ENCODE measurements at places on chromosomes 2 and 18.

GRCh38 chr2:216855605-216856004, 4.3 kb downstream of the TNP1 start:
- no peak for DNase-seq

DNA sequence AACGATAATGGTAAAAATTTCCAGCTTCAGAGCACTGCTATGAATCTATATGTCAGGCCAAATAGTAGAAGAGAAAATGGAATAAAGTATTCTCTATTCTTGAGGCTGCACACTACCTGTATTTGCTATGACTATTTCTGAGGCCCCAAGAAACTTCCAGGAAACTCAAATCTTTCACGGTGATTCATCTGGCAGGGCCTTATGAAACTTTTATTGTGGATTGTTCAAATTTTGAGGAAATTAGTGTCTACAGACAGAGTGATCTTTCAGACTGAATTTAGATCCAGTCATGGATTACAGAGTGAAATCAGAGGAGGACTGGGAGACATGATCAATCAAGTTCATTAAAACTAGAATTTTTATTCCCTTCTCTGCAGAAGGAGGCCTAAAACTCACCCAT, 4.1 kb upstream of the VSNL1 start:
- DNase-seq = no peak

GRCh38 chr2:134361648-134362047, 107.8 kb downstream of the MGAT5 start:
- DNase-seq = no peak

DNA sequence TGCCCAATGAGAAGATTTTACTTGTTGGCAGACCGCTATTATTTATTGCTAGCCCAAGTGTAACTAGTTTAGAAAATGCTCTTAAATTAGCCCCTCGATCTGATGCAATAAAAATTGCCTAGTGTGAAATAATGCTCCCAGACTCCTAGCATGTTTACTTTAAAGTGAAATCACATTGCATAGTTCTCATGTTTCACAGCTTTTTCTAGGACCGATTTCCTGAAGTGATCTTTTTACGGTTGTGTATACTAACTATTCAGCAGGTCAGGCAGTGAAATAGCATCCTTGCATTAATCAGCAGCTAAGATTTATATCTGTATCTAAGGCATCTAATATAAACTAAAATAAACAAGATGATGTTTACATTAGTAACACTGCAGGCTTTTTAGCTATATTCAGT, 52.4 kb downstream of the PMS1 start:
- DNase-seq = no peak

GRCh38 chr2:23293063-23293462, 91.9 kb upstream of the KLHL29 start:
- DNase-seq = no peak

- DNase-seq = no peak
Measured at GRCh38 chr2:17940091-17940630, 61.7 kb downstream of the KCNS3 start.

DNA sequence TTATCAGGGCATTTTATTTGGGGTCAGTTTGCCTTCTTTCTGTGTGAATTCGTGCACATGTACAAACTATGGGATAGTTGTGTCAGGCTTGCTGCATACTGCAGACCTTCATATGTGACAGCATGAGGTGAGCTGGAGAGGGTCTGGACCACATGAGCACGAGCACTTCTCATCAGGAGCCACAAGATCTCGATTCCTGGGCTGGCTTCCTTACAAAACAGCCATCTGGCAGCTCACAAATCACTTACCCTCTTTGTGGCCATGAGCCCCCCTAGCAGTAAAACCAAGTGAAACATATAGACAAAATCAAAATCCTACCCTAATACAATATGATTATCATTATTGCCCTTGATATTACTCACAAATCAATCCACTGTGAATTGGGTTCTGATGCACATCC, 121.2 kb downstream of the MTCL1 start:
- no peak for DNase-seq

GRCh38 chr2:11466307-11467128, 557 bp upstream of the E2F6 start:
- no peak for DNase-seq

DNA sequence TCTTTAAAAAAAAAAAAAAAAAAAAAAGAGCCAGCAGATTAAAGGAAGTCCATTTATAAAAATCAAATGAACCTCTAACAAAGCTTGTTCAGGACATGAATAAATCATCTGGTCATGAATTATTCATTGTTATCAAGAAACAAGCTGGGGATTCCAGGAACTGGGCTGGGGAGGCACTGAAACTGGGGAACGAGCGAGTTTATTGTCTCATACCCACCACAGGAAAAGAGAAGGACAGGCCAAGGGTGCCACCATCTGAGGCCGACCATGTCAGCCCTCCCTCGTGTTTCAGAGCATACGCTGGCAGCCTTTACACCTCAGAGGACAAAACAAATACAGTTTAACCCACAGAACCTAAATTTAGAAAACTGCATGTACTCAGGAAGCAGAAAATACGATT, 164.2 kb downstream of the VWC2L start:
- DNase-seq = no peak

DNA sequence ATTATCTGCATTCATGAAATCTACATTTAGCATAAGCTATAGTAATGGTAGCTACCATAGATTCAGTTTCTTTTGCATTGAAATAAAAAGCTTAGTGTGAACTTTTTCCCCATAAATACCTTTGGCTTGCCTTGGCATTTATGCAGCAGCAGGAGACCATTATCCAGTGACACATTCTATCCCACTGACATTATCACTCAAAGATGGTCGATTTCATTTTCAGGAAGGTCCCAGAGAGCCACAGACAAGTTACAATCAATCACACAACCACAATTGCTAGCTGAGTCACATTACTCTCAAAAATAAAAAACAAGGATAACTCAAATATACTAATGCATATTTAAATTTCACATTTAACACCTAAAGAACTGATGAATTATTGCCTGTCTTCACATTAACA, 512.7 kb upstream of the CDH2 start:
- DNase-seq = no peak

DNA sequence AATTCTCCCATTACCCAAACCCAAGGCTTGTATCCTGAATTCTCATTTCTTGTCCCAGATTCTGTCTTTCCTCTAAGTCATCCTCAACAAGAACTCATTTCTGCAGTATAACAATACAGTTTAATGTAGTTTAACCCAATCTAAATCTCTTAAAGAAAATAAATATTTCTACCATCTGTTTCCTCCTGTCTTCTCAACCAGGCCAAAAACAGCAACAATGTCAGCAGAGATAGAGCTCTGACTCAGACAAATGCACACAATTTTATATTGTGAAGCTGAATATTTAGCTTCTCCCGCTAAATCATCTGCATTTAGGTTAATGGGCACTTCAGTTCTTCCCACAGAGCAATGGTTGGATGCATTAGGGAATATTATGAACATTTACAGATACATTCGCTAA, 35.7 kb upstream of the KYNU start:
- DNase-seq = no peak

DNA sequence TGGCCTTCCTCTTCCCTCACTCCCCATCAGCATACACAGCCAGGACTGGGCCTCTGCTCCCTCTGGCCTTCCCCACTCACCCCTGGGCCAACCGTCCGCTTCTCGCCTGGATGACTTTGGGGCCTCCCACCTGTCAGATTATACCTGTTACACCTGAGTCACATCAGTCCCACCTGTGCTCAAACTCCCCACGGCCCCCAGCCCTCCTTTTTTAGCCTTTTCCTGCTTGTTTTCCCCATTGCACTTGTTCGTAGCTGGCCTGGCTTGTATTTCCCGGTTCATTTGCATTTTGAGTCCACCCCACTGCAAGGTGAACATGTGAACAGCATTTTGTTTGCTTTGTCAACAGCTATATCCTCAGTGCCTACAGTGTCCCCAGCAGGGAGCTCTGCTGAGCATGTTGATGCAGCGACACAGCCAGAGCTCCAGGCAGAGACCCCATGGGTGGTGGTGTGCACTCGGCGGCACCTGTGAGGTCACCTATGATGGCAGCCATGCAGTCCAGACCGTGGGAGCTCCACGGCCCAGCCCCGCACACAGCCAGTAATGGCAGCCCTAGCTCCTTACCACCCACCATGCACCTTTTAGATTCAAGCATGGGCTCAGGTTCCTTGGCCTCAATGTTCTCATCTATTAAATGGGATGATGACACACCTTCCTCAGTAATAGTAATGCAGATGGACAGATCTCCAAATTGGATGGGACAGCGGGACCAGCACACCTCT, 276.4 kb upstream of the HS6ST1 start:
- no peak for DNase-seq

GRCh38 chr18:73615506-73615905, 532.1 kb downstream of the FBXO15 start:
- DNase-seq = no peak

- no peak for DNase-seq
Measured at GRCh38 chr18:35942661-35943060, 29.8 kb upstream of the RMP24 start.

- no peak for DNase-seq
Measured at GRCh38 chr2:177573120-177573519, 180.5 kb downstream of the AGPS start.

DNA sequence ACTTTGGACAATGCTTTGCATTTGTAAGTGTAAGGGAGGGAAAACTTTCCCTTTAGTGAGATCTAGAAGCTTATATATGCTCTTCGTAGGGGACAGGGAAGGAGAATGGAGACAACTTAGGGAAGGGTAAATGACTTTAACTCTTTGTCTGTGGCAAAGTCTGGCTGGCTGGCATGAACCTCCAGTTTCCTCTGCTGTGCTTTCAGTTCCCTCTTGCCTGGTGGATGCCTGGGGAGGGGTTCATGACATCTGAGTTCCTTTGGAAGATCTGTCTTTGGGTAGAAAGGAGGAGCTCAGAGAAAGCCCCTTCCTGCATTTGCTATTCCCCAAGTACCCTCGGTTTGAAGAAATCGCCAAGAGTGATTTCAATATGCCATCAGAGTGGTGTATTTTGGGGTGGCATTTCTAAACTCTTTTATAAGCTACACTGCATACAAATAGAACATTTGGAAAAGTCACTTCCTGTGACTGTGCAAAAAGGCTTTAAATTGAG, 143.6 kb downstream of the VAPA start:
- no peak for DNase-seq

GRCh38 chr2:172416447-172417058, 10.8 kb upstream of the ITGA6 start:
- DNase-seq = no peak

- no peak for DNase-seq
Measured at GRCh38 chr2:30716123-30716900, 90.9 kb downstream of the CAPN13 start.

DNA sequence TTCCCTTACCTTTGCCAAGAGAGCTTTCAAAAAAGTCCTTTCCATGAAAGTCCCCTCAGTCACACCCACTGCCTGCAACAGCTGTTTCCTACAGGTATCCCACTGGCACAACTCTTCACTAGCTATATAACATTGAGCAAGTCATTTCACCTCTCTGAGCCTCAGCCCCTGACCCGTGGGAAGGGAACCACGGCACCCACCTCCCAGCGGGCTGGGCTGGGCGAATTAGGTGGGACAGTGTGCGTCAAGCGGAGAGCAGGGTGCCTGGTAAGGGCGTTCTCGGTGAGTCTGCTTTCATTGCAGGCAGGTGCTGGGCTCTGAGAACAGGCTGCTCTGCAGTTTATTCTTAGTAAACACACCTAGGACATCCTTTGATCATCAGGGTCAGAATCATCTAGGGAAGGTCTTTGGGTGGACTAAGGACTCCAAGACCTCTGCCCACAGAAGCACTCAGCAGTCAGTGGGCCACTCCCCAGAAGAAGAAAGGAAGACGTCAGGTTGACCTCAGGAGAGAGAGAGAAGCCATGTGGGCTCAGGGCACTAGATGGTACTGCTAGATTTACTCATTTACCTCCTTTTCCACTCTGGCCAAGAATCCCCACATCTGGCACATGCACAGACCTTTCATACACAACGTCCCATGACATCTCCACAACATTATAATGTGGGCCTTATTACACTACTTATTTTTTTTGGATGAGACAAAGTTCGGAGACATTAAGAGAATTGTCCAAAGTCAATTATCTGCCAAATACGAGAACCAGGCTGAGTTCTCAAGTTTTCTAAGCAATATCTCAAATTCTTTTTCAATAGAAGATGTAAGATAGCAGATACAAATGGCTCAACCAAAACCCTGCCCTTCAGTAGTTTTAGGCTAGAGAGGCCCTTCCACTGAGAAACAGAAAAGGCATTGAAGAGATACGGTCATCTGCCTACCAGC, 79.9 kb downstream of the GALNT14 start:
- no peak for DNase-seq

DNA sequence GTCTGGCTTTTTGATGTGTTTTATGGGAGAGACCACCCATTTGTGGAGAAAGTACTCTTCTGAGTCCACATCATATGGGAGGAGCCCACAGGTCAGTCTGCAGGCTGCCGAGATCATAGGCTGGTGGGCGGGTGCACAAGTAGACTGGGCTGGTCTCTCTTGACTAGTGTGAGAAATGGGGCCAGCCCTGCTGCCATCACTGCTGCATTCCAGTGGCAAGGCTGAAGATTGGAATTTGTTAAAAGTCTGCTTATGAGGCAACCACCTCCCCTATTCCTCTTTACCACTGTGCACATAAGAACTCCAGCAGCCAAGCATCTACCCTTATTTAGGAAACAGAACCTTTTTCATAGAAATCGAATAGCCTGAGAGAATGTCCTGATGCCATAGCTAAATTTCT, 200.7 kb downstream of the DIS3L2 start:
- DNase-seq = no peak

DNA sequence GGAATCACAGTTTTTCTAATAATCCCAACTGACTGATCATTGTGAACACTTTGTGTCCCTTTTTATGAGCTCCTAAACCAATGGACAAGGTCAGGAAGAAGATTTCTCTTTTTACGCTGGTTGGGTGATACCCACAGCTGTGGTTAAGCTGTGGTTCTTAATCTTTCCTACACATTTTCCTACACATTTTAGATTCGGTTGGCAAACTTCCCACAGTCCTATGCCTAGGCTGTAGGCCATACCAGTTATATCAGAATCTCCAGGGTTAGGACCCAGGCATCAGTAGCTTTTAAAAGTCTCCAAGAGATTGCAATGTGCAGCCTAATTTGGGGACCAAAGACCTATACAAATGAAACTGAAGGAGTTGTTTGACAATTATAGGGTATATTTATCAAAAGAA, 203.0 kb downstream of the SP3 start:
- no peak for DNase-seq

DNA sequence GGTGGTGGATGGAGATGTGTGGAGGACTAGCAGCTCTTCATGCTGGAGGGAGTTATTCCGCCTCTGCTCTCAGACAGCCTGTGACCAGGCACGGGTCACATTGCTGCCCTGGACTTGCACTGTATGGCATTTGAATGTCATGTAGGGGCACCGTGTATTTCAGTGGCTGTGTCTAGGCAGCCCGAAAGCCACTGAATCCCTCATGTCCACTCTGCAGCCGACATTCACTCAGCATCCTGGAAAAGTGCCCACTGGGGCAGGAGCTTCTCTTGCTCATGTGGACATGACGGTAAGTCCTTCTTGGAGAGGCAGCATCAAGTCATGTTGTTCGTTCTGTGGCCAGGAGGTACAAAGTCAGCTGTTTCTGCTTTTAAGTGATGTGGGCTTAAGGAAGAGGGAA, 127.9 kb downstream of the SH3RF3 start:
- no peak for DNase-seq
